ENCODE measurements at places on chromosomes 2 and 18. TPM values are rescaled to one million over a fixed set of nuclear protein-coding genes. Genes with fewer than 3 reads are reported as not detected.

GRCh38 chr2:29810956-29811355, 110.4 kb downstream of the ALK start:
- no peaks in the 10 kb centered on the region for H3K4me1 ChIP-seq
- no peaks in the 10 kb centered on the region for H3K27me3 ChIP-seq
- no peak overlapping the region for H3K27ac ChIP-seq
- DNase-seq = no peak

- H3K4me1 ChIP-seq = no peaks in the 10 kb centered on the region
- no peak overlapping the region for H3K27ac ChIP-seq
- no peak for DNase-seq
- H3K36me3 ChIP-seq = no peaks in the 10 kb centered on the region
- no peak overlapping the region for H3K4me3 ChIP-seq
These were observed 111.3 kb downstream of the DCC start for GRCh38 chr18:52451256-52451655.

DNA sequence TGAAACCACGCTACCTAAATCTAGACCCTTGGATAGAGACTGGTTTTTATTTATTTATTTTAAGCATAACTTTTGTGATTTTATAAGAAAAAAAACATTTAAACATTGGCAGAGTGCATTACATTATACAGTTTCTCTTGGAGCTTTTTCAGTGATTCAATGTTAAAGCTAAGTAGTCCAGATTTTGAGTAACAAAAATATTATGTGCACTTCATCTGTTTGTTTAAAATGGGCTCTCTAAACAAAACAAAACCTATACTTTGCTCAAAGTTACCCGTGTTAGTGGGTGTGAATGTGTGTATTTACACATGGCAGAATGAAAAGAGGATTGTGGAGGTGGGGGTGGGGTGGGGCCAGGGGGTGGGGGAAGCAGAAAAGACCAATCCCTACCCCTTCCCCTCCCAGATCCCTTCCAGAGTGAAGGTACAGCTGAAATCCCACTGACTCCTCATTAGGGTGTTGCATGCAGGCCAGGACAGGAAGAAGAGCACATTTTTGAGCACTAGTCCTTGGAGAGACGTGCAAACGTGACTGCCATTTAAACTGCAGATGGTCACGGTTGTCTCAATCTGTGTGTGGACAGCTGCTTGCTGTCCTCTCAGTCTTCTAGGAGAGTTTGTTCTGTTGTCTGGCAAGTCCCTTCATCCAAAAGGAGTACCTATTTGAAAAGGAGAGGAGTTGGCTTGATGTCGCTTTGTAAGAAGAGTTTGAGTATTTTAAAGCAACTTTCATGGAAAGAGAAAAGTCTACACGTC, 303.0 kb downstream of the ICOS start:
- H3K27me3 ChIP-seq = no peaks in the 10 kb centered on the region
- DNase-seq = no peak
- no peaks in the 10 kb centered on the region for H3K36me3 ChIP-seq
- H3K27ac ChIP-seq = no peak overlapping the region
- H3K4me1 ChIP-seq = no peaks in the 10 kb centered on the region

DNA sequence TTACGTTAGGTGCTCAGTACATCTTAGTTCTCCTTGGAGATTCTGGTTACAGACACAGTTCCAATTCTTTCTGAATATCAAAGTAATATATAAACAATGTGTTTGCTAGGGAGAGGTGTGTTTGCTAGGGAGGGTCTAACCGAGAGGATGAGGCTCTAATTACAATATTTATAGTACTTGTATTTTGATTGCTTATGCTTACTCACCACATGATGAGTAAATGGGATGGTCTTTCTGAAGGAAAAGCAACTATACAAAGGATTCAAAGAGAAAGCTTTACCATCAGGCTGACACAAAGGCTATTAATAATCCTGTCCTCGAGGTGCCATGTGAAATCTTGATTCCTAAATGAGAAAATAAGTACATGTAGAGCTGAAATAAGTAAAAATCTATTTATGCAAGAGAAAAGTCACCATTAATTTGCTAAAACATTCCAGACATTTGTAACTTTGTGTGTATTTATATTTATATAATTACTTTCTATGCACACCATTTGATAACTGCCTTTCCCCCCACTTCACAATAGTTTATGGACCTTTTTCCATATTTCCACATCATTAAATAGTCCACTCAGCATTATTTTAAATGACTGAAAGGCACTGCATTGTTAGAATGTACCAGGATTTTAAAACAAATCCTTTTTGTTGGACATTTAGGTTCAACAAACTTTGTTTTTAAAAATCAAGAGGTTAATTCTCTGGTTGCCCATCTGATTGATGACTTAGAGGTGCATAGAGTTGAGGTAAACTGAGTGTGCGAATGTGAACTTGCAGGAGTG, 94.5 kb upstream of the FN1 start:
- no peak for DNase-seq
- no peaks in the 10 kb centered on the region for H3K36me3 ChIP-seq
- H3K27me3 ChIP-seq = no peaks in the 10 kb centered on the region
- no peak overlapping the region for H3K4me3 ChIP-seq
- H3K4me1 ChIP-seq = no peaks in the 10 kb centered on the region

GRCh38 chr2:158914066-158914465, 54.4 kb upstream of the TANC1 start:
- no peaks in the 10 kb centered on the region for H3K36me3 ChIP-seq
- H3K4me1 ChIP-seq = no peaks in the 10 kb centered on the region
- H3K27me3 ChIP-seq = no peaks in the 10 kb centered on the region
- H3K27ac ChIP-seq = no peak overlapping the region
- DNase-seq = no peak

DNA sequence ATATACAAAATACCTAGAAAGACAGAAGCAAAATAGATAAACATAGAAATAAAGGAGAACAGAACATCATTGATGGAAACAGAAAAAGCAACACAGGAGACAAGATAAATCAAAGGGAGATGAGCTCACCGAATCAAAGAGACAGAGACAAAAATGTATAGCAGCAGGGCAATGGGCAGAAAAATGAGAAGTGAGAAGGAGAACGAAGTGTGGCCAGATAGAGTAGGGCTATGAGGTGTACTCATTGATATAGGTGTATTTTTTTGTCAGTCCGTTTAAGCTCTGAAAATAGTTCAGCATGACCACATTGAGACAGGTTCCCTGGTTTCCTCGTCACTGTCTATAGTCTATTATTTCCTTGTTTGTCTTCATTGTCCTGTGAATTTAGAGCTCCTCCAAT, 55.1 kb downstream of the SP100 start:
- H3K36me3 ChIP-seq = no peaks in the 10 kb centered on the region
- H3K27ac ChIP-seq = no peak overlapping the region
- H3K27me3 ChIP-seq = no peaks in the 10 kb centered on the region
- no peak overlapping the region for H3K4me3 ChIP-seq

DNA sequence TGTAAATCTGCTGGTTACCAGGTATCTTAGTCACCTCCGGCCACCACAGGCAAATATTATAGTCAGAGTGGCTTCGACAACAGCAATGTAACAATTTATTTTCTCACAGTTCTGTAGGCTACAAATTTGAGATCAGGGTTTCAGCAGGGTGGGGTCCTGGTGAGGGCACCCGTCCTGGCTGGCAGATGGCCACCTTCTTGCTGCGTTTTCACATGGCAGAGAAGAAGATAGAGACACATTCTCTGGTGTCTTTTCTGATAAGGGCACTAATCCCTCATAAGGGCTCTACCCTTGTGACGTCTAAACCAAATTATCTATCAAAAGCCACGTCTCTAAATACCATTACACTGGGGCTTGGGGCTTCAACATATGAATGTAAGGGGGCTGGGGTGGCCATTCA, 843.2 kb upstream of the FANCL start:
- H3K36me3 ChIP-seq = no peaks in the 10 kb centered on the region
- no peak overlapping the region for H3K27ac ChIP-seq
- H3K27me3 ChIP-seq = no peaks in the 10 kb centered on the region
- H3K4me1 ChIP-seq = no peaks in the 10 kb centered on the region
- no peak for DNase-seq

- H3K4me3 ChIP-seq = no peak overlapping the region
- DNase-seq = peak; percentile 38
- H3K4me1 ChIP-seq = no peaks in the 10 kb centered on the region
These were observed 50.8 kb downstream of the WIPF1 start for GRCh38 chr2:174546519-174547506.

DNA sequence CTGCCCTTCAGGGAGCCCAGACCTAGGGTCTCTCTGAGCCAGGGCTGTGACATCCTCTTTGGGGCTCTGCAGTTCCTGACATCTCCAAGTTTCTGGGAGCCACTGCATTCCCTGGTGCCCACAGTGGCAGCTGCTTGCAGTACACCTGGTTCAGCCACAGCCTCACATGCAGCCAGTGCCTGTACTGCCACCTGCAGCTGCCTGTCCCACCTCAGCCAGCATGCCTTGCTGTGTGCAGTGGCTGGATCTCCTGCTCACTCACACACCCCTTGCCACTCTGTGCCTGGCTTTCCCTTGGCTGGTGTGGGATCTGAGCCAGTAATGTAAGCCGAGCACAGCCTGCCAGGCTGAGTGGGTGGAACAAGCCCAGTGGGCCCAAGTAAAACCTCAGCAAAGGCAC, 1288.7 kb downstream of the CNTNAP5 start:
- no peaks in the 10 kb centered on the region for H3K36me3 ChIP-seq
- no peak for DNase-seq
- H3K27me3 ChIP-seq = no peaks in the 10 kb centered on the region
- H3K4me1 ChIP-seq = no peaks in the 10 kb centered on the region
- H3K4me3 ChIP-seq = no peak overlapping the region

- H3K4me3 ChIP-seq = no peak overlapping the region
- peaks cover 1% of the 10 kb centered on the region for H3K27me3 ChIP-seq
- no peak overlapping the region for H3K27ac ChIP-seq
- H3K36me3 ChIP-seq = no peaks in the 10 kb centered on the region
- H3K4me1 ChIP-seq = no peaks in the 10 kb centered on the region
These were observed 804.7 kb upstream of the PIK3C3 start for GRCh38 chr18:41150316-41150715.

DNA sequence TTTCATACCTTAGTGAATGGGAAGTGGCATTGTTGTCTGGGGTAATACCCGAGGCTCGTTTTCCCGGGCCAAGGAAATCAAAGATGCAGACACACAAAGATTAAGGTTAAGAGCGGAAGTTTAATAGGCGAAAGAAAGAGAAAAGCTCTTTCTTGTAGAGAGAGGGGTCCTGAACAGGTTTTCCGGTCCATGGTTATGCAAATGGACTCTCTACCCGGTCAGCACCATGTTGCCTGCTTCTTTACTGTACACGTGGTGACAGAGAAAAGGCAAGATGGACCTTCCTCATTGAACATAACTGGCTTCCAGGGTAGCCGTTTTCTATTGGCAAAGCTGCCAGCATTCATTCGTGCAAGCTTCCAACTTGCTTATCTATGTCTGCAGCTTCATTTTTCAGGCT, 2063.5 kb downstream of the SUCLG1 start:
- no peaks in the 10 kb centered on the region for H3K27me3 ChIP-seq
- H3K4me1 ChIP-seq = no peaks in the 10 kb centered on the region
- no peak for DNase-seq
- H3K4me3 ChIP-seq = no peak overlapping the region

DNA sequence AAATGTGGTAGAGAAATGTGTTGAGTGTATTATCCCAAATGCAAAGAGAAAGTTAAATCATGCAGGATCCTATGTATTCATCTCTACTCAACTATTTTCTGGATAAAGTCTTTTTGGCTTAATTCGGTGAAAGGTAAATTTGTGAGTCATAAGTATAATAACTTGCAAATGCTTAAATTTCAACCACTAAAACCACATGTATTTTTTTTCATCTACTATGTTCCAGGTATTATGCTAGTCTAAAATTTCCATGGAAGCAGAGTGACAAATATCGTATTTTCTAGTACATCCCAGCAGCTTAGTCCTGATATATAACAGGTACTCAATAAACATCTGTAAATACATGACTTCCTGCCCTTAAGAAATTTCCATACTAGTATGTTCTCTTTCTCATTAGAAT, 6.2 kb downstream of the ALS2 start:
- no peaks in the 10 kb centered on the region for H3K27me3 ChIP-seq
- H3K4me3 ChIP-seq = no peak overlapping the region
- no peak for DNase-seq

DNA sequence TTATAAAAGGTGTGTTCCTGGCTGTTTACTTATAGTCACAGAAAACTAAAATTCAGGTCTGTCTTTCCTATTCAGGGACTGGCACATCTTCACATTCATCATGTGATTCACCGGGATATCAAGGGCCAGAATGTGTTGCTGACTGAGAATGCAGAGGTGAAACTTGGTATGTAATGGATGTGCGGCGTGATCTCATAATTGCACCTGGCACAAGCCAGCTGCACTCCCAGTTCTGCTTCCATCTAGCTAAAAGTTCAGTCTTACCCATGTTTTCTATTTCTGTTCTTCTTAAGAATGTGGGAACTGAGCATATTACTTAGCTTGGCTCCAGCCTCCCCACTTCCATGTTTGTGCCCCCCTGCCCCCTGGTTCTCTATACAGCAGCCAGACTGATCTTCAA, 131.9 kb downstream of the MAP4K4 start:
- H3K4me1 ChIP-seq = peaks cover 3% of the 10 kb centered on the region
- DNase-seq = no peak
- no peaks in the 10 kb centered on the region for H3K27me3 ChIP-seq
- H3K36me3 ChIP-seq = peaks cover 54% of the 10 kb centered on the region
- no peak overlapping the region for H3K27ac ChIP-seq

DNA sequence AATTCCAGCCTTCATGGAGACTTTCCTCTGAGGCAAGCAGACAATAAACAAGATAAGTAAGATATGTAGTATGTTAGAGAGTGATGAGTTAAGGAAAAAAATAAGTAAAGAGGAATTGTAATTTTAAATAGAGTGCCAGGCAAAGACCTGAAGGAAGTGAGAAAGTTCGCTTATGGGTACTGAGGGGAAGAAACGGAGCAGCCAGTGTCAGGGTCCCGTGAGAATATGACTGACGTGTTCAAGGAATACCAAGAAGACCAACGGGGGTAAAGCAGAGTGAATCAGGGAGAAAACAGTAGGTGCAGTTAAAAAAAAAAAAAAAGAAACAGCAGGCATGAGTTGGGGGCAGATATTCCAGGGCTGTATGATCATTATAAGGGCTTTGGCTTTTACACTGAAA, 45.1 kb downstream of the ARHGEF33 start:
- no peaks in the 10 kb centered on the region for H3K4me1 ChIP-seq
- DNase-seq = no peak
- H3K27ac ChIP-seq = no peak overlapping the region
- H3K36me3 ChIP-seq = no peaks in the 10 kb centered on the region

The PRKRA gene
- 25.4 TPM for polyA plus RNA-seq

The CROCC2 gene
- not detected for polyA plus RNA-seq

Measured in H1 (cell line).